ENCODE measurements at places on chromosomes 4 and X.

DNA sequence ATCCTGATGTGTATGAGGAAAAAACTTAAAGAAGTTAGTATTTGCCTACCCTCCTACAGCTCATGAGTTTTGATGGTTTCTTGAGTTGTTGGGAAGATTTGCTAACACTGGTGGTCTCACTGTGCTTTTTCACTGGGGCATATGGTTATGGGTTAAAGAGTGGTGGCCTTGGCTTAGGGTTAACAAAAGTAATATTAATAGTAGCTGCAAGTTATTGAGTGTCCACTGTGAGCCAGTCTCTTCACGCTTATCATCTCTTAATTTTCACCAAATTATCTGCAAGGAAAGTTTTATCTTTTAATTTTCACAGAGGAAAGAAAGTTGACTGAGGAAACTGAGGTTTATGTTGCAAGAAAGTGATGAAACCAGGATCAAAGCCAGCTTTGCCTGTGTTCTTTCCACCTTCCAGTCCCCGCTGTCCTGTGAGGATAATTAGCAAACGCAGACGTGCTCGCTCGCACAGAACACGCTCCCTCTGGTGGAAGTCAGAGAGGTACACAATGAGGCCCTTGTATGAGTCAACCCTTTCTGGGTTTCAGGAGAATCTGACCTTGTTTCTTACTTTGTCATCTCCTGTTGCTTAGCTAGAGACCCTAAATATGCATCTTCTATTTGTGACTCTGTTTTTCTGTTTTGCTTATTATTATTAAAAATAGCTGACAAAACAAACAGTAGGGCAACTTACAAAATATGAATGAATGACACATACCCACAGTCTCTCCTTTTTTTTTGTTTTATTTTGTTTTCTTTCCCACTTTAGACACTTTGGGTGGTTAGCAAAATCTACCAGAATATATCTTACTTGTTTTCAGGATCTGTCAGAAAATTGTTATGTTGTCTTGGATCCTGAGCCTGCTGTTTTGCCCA, 94.3 kb downstream of the DDIT4L start:
- DNase-seq, result peak; percentile 73

DNA sequence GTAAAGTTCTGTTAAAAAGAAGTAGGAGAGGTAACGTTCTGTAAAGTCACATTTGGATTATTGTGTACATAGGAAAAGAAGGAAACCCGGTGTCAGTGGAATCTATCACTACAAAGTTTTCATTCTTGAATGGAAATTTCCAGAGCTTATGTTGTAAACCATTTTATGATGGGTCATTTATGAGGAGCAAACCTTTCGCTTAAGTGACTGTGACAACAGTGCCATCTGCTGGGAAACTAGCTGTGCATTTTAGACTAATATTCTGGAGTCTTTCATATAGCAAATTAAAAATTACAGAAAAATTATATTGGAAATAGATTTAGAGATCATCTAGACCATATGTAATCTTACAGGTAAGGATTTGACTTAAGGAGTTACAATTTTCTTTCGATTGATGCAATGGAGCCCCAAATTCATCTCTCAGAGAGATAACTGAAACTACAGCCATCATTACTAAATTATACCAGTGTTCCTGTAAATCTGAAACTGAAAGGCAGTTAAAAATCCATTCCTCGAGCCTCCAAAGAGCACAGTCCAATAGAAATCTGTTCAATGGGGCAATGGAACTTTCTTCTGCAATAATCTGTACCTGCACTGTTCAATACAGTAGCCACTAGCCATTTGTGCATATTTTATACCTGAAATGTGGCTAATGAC, 26.9 kb downstream of the ASB9 start:
- peak; percentile 31 for DNase-seq

DNA sequence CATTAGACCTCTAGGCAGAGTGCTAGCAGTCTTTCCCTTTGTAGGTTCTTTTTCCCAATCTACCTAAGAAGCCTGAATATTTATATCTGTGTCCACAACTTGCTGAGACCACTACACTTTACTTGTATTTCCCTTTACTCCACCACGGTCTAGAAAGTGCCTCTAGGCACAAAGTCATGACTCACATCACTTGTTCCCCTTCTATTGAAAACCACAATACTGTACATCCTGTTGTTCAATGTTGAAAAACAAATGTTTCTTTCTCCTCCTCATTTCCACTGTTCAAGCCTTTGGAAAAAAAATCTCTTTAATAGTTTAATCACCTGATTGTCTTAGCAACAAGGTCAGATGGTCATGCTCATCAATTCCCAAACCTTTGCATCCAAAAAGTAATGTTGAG, 326.7 kb downstream of the GUCY2F start:
- DNase-seq, result no peak

- no peak for DNase-seq
Observed at GRCh38 chrX:38991656-38992440, 190.6 kb downstream of the MID1IP1 start.

- DNase-seq, result no peak
Observed at GRCh38 chr4:173328236-173328901, 5.8 kb downstream of the HMGB2 start.

- no peak for DNase-seq
Observed at GRCh38 chr4:110626532-110627153, 3.8 kb upstream of the PITX2 start.

All from fibroblast of lung (primary cell).